DMS79 treated with DMSO at 0.1 percent for 48 hours (cell line): ENCODE measurements at places on chromosomes 6 and 20.

GRCh38 chr6:87815449-87815848 is 113.4 kb upstream of the AKIRIN2 start:
- DNase-seq = no peak

GRCh38 chr6:46606338-46606737 is 46.3 kb downstream of the CYP39A1 start:
- no peak for DNase-seq

- DNase-seq = no peak
Measured at GRCh38 chr20:34310481-34311117, 7.4 kb upstream of the AHCY start.

- DNase-seq = no peak
Measured at GRCh38 chr20:36279362-36279761, 26.8 kb upstream of the DLGAP4 start.

DNA sequence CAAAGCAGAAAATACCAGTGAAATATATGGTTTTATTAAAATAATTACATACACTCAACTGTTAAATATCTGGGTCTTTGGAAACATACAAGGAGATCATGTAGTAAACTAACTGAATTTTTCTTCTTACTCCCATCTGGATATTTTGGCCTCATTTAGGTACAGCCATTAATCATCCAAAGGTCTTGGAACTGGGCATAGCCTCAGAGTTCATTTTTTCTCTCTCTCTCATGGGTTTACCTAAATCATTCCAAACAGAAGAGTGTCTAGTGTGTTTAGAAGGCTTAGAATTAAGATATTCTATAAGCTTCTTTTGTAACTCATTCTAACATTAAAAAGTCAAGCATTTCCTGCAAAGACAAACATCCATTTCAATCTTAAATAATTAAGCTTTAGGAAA is 79.4 kb downstream of the HMGCLL1 start:
- DNase-seq = no peak

- DNase-seq = no peak
Measured at GRCh38 chr20:58140787-58141425, 87.5 kb downstream of the ANKRD60 start.

- no peak for DNase-seq
Measured at GRCh38 chr6:111456208-111456607, 26.8 kb downstream of the REV3L start.

GRCh38 chr6:7137335-7138045 is 29.7 kb downstream of the RREB1 start:
- no peak for DNase-seq

DNA sequence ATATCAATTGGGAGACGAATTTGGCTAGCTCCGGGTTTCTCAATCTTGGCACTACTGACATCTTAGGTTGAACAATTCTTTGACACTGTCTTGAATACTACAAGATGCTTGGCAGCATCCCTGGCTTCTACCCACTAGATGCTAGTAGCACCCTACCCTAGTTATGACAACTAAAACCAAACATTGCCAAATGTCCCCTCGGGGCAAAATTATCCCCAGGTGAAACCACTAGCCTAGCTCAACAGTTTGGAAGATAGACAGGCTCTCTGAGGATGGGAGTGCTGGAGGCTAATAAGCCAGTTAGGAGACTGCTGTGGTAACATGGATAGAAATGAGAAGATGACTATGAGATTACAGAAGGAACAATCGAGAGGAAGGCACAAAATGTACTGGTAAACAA is 20.9 kb downstream of the CCNC start:
- no peak for DNase-seq

DNA sequence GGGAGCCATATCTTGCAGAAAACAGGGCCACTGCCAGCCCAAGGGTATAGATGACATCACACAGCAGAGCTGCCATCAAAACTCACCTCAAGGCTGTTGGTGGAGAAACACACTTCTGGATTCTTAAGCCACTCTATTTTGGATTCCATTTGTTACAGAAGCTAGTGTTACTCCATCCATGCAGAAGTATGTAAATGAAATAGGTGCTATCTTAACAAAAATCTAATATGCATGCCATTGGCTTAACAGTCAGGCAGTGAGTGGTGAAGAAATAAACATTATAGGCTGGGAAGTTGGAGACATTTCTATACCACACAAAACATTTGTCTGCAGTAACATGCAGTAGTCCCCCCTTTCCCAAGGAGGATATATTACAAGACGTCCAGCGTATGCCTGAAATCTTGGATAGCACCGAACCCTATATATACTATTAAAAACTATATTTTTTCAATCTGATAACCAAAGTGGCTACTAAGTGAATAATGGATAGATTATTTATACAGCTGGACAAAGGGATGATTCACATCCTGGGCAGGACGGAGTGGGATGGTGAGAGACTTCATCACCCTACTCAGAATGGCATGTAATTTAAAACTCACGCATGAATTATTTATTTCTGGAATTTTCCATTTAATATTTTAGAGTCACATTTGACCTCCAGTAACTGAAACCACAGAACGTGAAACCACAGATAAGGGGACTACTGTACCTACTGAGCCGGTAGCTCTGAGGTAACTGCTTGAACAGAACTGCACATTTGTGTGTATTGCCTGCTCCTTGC is 160.0 kb upstream of the PLN start:
- no peak for DNase-seq

DNA sequence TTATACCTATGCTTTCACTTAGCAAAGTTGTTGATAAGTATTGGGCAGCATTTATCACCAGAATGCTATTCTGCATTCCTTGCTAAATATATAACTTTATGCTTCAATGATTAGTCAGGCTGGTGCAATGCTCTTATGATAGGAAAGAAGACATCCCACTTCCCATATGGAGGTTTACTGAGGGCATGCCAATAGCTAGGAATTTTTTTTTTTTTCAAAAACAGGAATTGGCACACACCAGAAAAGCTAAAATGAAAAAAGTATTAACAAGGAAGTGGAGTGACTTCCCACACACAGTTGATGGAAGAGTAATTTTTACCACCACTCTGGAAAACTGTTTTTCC is 90.8 kb downstream of the FRK start:
- no peak for DNase-seq

GRCh38 chr6:83711958-83712357 is 3.1 kb upstream of the SNAP91 start:
- DNase-seq = no peak

DNA sequence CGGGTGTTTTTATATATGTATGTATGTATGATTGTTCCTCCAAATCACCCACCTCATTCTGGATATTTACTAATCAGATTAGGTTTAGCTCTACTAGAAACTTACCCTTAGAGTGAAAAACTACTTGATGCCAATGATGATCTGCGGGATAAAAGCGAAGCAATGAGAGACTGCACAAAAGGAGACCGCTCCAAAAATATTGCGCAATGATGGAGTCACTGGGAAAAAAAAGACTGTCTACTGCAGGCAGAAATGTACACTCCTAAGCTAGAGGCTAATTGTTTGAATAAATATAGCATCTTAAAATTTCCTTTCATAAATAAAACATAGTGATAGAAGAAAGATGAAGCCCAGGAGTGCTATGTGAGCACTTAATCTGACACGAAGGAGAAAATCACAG is 7.3 kb downstream of the RAB32 start:
- no peak for DNase-seq
